ENCODE measurements at places on chromosomes 1 and 21.
A peak's percentile ranks its signal among the peaks of the same experiment; 100 is the strongest.

DNA sequence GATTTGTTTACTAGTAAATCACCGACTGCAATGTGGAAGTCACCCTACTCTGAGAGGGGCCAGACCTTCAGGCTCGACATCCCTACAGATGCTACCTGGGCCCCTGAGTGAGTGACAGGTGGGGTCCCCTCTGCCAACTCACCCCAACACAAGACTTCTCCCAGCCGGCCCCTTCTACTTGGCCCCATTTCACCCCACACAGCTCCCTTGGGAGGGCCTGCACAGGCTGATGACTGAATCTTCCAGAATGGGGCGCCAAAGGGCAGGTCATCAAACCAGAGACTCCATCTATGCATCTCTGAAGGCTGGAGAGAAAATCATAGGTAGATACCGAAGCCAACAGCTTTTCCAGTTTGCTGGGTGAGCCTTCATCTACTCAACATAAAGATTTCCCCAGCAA, 9.4 kb upstream of the S100A8 start:
- no peak for DNase-seq

DNA sequence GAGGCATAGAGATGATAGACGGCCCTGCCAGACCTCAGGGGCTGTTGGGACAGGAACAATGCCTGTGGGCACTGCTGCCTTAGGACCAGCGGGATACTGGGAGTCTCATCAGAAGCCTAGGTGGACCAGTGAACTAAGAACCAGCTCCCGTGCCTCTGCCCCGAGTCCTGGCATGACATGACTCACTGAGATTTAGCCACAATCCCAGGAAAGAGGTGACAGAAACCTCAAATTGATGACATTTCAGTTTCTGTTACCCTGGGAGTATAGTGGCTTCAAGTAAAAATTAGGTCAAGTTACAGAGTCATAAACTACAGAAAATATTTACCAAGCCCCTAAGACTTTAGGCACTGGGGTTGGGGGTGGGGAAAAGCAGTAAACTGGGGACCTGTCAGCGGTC, 74.6 kb upstream of the GADD45A start:
- no peak for DNase-seq

DNA sequence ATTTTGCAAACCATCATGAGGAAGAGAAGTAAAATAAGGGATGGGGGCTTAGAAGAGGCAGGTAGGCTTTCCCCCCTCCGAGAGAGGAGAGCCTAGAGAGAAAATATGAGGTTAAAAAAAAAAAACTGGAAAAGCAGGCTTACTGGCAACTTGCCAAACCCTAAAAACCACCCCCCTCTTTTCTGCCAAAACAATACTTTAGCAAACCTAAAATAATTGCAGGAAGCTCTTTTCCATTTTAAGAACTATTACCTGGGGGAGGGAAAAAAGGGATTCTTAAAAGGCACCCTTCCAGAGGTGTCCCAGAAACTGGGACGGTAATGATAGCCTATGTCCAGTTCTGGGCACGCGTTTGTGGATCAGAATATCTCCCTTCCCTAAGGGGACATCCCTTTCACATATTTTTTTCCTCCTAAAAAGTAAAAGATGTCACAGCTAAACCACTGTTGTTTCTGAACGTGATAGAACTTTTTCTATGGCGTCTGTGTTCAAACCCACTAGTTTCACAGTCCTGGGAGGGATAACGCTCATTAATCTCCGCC, 1.1 kb upstream of the NFIA start:
- DNase-seq: no peak

DNA sequence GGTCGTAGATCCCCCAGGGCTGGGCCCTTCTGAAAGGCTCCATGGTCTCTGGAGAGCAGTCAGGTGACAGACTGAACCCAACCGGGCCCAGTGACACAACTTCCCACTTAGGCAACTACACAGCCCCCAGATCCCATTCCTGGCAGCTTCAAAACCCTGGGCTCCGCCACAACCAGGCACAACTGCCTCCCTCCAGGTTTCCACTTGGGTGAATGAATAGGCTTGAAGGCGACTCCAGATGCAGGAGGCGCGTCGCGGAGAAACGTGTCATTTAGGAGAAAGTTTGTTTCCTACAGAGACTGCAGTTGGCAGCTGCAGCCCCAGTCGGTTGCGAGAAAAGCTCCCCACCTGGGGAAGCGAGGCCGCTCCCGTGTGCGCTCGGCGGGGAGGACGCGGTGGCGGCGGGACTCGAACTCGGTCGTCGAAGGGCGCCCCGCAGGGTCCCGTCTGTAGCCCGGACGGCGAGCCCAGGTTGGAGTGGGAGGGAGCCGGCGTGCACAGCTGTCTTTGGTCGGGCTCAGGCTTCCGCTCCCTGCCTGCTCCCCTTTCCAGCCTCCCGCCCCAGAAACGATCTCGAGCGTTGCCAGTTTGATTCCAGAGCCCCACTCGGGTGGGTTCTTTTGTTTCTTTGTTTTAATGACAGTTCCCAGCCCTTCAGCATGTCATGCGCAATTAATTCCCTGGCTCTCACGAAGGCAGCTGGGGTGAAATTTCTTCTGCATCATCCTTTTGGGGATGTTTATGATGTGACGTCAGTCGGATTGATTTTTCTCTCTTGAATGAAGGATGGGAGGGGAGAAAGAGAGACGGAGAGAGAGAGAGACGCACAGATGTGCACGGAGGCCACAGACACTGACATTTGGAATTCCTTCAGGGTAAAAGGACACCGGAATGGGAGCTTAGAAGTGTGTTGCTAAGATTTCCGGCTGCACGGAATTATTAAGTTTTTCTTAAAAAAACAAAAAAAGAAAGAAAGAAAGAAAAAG, 862 bp upstream of the SGIP1 start:
- no peak for DNase-seq

DNA sequence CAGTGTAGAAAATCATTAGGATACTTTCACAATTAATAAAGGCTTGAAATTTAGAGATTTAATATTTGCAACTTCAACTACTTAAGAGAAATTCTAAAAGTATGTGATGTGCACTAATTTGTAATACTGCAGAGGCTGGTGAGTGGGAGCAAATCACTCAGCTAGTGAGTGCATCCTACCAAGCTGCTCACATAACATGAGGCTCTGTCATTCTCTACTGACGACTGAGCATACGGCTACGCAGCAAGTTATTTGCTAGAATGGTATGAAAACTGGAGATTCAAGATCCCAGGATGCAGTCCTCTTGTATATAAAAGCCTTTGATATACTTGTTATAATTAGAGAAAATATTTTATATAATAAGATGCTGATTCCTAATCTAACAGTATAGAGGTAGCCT, 90.1 kb downstream of the ATP1B1 start:
- no peak for DNase-seq

- no peak for DNase-seq
Observed at GRCh38 chr1:149966405-149966804, 29.7 kb upstream of the MTMR11 start.

GRCh38 chr1:113298941-113299340, 91.4 kb upstream of the MAGI3 start:
- no peak for DNase-seq

GRCh38 chr1:8711873-8712412, 105.5 kb downstream of the RERE start:
- no peak for DNase-seq

DNA sequence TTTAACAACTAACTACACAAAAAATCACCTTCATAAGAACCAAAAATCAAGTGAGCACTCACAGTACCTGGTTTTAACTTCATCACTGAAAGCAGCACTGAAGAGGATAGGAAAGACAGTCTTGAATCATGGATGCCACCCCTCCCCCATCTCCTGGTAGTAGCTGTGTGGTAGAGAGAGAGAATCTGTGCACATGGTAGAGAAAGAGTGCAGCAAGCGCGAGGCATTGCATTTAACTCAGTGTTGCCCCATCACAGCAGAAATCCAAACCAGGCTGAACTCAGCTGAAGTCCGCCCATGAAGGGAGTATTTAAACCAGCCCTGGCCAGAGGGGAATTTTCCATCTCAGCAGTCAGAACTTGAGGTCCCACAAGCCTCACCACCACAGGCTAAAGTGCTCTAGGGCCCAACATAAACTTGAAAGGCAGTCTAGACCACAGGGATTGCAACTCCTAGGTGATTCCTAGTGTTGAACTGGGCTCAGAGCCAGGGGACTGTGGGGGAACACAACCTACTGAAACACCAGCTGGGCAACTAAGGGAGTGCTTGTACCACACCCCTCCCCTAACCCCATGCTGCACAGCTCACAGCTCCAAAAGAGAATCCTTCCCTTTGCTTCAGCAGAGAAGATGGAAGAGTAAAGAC, 38.4 kb downstream of the VAV3 start:
- DNase-seq: no peak

DNA sequence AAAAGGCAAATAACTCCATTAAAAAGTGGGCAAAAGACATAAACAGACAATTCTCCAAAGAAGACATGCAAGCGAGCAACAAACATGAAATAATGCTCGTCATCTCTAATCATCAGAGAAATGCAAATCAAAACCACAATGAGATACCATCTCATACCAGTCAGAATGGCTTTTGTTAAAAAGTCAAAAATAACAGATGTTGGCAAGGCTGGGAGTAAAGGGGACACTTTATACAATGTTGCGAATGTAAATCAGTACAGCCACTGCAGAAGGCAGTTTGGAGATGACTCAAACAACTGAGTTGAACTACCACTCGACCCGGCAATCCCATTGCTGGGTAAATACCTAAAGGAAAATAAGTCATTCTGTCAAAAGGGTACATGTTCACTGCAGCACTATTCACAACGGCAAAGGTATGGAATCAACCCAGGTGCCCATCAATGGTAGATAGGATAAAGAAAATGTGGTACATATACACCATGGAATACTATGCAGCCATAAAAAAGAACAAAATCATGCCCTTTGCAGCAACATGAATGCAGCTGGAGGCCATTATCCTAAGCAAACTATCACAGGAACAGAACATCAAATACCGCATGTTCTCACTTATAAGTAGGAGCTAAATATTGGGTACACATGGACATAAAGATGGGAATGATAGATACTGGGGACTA, 25.9 kb downstream of the TSPAN2 start:
- no peak for DNase-seq

GRCh38 chr21:46559291-46559983, 45.4 kb downstream of the S100B start:
- peak; percentile 41 for DNase-seq

DNA sequence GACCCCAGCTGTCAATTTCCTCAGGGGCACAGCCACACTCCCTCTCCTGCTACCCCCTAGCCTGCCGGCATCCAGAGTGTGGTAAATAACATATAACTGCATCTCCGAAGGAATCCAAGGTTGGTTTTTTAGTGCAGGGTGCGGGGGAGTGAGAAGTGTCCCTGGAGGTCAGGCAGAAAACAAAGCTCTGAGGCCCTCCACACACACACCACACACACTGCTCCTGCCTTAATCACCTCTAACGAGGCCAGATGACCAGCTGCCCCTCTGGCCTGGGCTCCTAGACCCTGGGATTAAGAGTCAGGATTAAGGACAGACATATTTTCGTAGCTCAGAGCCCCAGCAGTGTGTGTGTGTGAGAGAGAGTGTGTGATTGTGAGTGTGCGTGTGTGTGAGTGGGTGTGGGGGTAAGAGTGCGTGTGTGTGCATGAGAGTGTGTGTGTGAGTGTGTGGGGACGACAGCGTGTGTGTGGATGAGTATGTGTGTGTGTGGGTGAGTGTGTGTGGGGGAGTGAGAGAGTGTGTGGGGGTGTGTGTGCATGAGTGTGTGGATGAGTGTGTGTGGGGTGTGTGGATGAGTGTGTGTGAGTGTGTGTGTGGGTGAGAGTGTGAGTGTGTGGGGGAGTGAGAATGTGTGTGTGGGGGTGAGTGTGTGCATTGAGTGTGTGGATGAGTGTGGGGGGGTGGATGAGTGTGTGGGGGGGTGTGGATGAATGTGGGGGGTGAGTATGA, 14.6 kb downstream of the SDC3 start:
- no peak for DNase-seq
